DMS 273 treated with DMSO at 0.1 percent for 48 hours (cell line): ENCODE measurements at places on chromosomes 5 and 9.
A peak's percentile ranks its signal among the peaks of the same experiment; 100 is the strongest.

DNA sequence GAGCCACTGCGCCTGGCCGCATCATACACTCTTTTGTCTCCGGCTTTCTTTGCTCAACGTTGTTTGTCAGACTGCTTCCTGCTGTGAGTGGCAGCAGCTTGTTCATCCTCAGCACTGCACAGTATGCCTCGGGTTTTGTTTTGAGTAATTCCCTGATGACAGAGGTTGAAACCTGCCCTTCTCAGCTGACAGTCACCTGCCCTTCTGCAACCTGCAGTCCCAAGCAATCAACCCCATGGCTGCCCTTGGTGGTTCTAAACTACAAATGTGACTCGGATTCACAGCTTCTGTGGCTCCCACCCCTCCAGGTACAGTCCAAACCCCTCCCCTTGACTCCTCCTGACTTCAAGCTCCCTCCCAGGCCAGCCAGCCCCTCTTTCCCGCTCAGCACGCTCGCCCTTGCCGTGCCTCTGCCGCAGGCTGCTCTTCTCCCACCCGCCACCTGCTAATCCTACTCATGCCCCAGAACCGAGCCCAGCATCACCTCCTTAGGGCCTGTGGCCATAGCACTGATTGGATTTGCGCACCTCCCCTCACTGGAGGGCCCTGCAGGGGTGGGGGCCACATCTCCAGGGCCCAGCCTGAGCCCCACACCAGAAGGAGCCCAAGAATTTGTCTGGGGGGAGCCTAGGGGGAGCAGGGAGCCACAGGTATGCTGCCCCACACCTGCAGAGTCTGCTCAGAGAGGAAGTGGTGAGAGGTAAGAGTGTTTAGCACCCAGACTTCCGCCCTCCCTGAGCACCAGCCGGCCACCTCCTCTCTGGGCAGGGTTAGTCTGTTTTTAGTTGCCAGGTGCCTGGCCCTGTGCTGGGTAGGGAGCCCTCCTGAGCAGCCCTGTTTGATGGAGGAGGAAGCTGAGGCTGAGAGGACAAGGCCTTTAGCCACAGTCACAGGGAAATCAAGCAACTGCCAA is 10.1 kb downstream of the EEIG1 start:
- DNase-seq: no peak

GRCh38 chr5:104606258-104606829 is 1043.8 kb upstream of the NUDT12 start:
- DNase-seq: no peak

GRCh38 chr9:93675336-93676150 is 99.2 kb downstream of the PHF2 start:
- DNase-seq: no peak

GRCh38 chr9:93903886-93904648 is 51.1 kb downstream of the BARX1 start:
- DNase-seq: no peak

- no peak for DNase-seq
Observed at GRCh38 chr5:6140219-6140618, 238.1 kb downstream of the MED10 start.

DNA sequence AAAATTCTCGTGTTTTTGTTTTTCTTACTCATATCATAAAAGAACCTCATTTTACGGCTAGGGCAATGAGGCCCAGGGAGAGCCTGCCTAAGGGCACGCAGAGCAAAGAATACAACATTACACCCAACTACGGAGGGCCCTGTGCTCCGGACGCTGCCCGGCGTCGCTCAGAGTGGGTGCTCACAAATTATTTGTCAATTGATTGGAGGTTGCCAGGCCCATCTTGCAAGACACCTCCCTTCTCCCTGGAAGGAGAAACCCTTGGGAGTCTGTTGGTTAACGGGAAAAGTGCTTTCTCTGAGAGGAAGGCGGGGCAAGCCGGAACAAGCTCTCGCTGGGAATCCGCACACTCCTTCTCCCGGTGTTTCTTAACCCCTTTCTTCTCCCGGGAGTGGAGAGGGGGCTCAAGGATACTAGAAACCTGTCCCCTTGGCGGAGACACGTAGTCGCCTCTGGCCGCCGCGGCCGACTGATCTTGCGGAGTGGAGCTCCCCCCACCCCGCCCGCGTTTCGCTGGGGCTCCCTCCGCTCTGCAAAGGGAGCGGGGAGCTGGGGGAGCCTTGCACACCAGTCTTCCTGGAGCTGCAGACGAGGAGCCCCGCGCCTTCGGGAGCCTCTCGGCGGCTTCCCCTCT is 599.3 kb upstream of the SGCD start:
- no peak for DNase-seq

DNA sequence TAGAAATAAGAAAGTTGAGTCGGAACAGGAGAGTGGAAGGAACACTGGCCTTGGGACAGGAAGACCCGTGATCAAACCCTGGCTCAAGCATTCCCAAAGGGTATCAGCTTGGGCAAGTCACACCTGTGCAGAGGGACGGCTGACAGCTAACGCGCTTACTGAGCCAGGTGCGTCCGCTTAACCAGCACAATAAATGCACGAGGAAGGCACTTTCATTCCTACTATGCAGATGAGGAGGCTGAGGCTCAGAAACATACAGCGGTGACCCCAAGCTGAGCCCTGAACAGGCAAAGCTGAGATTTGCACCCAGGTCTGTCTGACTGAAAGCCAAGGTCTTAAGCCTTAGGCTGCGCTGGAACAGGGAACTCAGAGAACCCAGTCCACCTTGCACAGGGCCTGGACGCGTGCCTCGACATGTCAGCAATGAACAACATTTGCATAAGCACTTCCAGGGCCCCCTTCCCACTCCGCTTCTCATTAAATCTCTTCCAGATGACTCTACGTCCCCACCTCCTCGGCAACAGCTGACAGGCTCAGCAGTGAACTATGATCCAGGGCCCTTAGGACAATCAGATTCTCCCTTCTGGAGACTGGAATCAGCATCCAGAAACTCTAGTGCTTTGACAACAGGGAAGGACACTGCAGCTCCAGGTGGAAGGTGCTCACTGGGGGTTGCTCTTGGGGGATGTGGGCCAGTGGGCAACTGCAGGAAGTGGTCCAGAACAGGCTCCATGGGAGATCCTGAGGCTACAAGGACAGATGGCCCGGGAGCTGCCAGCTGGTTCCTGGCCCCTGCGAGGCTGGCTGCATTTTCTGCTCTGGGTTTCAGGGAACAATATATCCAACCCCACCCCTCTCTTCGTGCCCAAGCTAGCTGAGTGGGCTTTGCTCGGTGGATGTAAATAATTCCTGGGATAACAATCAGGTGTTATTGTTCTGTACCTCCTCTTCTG is 35.2 kb downstream of the SH3PXD2B start:
- DNase-seq: peak; percentile 86
